Dorsolateral prefrontal cortex (tissue), 122 donors: ENCODE measurements at places on chromosomes 2 and 18.

GRCh38 chr2:132573444-132574007, 96.5 kb downstream of the LYPD1 start:
- DNase-seq: no peak

DNA sequence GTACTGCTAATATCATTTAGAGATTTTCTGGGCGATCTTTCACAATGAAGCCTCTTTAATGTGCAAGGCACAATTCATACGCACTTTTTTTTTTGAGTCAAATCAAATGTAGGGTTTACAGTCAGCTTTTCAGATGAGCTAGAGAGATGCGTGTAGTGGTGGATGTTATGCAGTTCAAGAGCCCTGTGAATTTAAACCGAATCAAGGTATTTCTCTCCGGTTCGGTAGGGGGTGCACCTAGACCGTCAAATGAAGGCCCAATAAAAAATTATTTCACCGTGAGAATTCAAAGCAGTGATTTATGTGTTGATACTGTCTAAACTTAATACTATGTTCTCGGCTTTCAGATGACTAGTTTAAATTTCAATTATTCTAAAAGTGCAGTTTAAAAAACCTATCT, 1.1 kb downstream of the PTH2R start:
- DNase-seq: no peak

DNA sequence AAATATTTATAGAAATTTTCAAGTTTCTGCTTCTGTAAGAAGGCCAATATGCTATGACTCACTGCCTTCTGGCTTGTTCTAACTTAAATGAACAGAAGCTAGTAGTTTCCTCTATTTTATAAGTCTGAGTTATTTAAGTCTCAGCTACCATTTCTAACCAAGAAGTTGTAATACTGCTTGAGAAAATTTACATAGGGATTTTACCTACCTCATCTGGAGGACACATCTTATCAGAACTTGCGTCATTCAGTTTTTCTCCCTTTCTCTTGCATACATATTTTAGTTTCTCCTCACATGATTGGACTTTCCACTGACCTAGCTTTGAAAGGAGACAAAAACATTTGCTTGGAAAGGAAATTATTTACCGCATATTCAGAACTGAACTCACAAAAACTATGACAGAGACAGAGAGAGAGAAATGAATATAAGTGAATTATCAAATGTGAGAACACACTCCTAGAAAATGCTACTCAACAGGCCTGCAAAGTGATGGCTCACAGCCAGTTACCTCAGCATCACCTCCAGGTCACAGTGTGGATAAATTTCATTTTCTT, 81.1 kb upstream of the CD302 start:
- DNase-seq: no peak

- DNase-seq: no peak
Measured at GRCh38 chr2:234290671-234291070, 206.2 kb downstream of the ARL4C start.

DNA sequence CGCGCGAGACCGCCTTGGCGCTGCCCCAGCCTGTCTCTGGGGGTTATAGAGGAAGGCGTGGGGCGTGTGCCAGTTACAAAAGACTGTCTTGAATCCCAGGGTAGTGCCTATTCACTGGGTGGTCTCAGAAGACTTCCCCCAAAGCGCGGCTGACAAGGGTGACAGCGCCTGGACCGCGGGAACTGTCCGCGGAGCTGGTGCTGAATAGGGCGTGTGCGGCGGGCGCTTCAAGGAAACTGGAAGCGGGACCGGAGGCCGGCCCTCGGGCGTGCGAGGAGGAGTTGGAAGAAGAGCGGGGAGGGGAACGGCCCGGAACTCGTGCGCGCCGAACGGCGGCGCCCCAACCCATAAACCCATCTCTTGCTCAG, 2.3 kb downstream of the EGR4 start:
- no peak for DNase-seq

GRCh38 chr18:8783335-8783993, 78.1 kb downstream of the MTCL1 start:
- no peak for DNase-seq
